ENCODE measurements at places on chromosomes 5 and 9.
A peak's percentile ranks its signal among the peaks of the same experiment; 100 is the strongest.

GRCh38 chr5:1761453-1761755 is 38.2 kb downstream of the MRPL36 start:
- DNase-seq = no peak

- DNase-seq = peak; percentile 83
These were observed at the start of gene MEF2C for GRCh38 chr5:88883059-88883835. TSS of gene MEF2C (minus strand) at chr5:88883184. CDS start at chr5:88823788, 59,396 bp downstream.

DNA sequence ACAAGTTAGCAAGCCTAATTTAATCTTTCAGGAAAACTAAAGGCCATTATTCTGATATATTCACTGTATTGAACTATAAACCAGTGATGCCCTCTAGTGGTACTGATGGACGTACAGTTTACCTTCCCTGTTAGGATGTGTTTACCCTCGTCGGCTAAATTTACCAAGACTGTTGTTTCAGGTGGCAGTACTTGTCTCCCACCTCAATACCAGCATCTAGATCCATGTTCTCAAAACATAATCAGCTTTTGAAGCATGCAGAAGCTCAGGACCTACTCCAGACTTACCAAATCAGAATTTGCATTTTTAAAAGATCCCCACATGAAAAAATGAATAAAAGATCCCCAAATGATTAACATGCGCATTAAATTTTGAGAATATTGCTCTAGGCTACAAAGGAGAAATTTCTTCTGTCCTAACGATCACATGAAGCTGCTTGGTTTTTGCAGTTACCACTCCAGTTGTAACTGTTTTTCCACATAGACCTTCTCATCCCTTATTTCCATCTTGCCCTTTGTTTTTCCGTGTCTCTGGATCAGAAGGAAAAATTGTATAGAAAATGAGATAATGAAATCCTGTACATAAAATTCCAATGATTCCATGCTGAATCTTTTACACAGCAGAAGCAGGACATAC is 3.2 kb upstream of the BAAT start:
- peak; percentile 25 for DNase-seq

- peak; percentile 35 for DNase-seq
These were observed 148.3 kb upstream of the MOCS2 start for GRCh38 chr5:53257806-53258373.

GRCh38 chr5:69404659-69405330 is 10.1 kb upstream of the MARVELD2 start:
- DNase-seq = peak; percentile 4

DNA sequence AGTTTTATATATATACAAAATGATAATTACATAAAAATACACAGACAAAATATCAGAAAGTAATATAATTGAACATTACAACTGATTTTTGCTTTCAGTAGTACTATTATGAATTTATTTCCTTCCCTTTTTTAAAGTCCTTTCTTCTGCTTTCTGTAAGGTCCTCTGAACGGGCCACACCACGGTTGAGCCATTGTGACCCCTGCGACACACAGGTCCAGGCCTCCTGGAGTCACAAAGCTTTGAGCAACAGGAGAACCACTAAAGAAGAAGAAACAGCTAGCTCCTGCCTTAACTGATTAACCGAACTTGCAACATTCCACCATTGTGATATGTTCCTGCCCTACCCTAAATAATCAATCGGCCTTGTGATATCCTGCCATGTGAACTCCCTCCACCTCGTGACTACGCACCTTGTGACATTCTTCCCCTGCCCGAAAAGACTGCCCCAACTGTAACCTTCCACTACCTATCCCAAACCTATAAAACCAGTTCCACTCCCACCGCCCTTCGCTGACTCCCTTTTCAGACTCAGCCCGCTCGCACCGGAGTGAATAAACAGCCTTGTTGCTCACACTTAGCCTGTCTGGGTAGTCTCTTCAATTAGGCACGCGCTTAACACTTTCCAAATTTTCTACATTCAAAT is 375.0 kb upstream of the RFX3 start:
- no peak for DNase-seq

DNA sequence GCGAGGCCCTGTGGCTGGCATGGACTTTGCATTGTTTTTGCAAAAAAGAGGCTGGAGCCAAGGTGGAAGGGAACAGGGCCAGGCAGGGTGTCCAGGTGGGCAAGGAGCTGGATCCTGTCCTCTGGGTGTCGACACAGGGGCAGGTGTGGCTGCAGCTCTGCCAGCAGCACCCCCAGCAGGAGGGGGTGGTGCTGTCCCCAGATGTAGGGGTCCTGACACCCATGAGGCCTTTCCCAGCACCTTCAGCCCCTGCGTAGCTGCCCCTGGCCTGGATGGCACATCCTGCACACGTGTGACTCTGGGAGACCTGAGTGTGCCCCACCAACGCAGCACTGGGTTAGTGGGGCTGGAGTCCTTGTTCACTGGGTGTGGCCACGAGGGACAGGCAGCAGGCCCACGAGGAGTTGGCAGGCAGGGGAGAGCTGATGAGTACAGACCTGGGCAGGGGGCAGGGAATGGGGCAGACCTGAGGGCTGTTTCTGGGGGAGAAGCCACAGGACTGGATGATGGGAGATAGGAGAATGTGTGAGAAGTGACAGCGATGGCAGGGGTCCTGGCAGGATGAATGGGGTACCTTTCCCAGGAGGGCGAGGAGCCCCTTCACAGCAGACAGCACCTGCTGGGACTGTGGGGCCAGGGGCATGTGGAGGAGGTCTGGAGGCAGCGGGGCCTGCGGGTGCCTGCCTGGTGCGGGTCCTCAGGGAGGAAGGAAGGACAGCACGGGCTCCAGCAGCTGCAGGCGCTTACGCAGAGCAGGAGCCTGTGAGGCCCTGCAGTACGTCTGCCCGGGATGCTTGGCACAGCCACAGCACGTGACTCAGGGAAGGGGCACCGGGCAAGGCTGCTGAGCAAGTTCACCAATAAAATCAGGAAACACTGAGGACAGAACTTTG is 3.6 kb upstream of the RASGEF1C start:
- DNase-seq = no peak

GRCh38 chr5:126562823-126563222 is 32.2 kb downstream of the ALDH7A1 start:
- no peak for DNase-seq

GRCh38 chr5:158492136-158492535 is 607.6 kb downstream of the EBF1 start:
- DNase-seq = peak; percentile 11

- DNase-seq = peak; percentile 23
These were observed 101.0 kb downstream of the CD180 start for GRCh38 chr5:67095346-67096171.

GRCh38 chr5:68958428-68958827 is 135.4 kb upstream of the SLC30A5 start:
- no peak for DNase-seq

- DNase-seq = no peak
These were observed 76.5 kb upstream of the ATG10 start for GRCh38 chr5:81895307-81895706.

DNA sequence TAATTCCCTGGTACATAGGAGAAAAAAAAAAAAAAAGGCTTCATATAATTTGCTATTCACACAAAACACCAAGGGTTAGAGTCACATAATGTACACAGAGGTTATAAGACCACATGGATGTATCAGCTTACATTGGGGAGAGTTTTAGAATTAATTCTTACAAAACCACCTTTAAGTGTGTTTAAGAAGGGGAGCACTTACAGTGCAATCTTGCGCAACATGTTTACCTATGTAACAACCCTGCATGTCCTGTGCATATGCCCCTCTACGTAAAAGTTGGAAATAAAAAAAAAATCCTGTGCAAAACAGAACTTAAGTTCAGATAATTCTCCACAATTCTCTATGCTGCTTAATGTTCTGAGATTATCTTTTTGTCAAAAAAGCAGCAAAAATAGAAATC is 190.0 kb downstream of the DENND1A start:
- DNase-seq = no peak

- DNase-seq = peak; percentile 61
These were observed 22.9 kb downstream of the DNAH5 start for GRCh38 chr5:13921578-13921977.

GRCh38 chr5:43589310-43589709 is 13.7 kb upstream of the NNT start:
- no peak for DNase-seq

GRCh38 chr5:90983148-90983547 is 400.0 kb downstream of the ARRDC3 start:
- DNase-seq = peak; percentile 95

All from astrocyte (in vitro differentiated cells and primary cell).